Urothelium cell line (cell line): ENCODE measurements at places on chromosomes 6 and 20.

DNA sequence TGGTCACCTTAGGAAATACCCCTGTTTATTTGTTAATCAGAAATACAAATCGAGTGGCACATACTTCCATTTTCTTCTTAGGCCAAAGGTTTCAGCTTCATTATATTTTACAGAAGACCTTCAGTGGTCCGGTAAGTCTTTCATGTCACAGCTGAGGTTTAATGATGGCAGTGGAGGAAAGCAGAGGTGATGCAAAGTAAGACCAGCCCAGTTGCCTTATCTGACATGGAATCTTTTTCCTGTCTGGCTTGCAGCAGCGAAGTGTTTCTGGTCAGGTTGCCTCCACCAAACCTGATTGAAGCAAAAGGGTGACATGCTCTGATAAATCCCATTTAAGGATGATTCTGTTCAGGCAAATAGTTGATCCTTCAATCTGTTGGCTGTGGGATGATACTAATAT is 100.0 kb downstream of the PRDM1 start:
- no peak for DNase-seq

- DNase-seq, result no peak
Observed at GRCh38 chr6:67722861-67723261, 912.2 kb upstream of the ADGRB3 start.

GRCh38 chr6:130431346-130431852 is 65.6 kb downstream of the TMEM200A start:
- no peak for DNase-seq

DNA sequence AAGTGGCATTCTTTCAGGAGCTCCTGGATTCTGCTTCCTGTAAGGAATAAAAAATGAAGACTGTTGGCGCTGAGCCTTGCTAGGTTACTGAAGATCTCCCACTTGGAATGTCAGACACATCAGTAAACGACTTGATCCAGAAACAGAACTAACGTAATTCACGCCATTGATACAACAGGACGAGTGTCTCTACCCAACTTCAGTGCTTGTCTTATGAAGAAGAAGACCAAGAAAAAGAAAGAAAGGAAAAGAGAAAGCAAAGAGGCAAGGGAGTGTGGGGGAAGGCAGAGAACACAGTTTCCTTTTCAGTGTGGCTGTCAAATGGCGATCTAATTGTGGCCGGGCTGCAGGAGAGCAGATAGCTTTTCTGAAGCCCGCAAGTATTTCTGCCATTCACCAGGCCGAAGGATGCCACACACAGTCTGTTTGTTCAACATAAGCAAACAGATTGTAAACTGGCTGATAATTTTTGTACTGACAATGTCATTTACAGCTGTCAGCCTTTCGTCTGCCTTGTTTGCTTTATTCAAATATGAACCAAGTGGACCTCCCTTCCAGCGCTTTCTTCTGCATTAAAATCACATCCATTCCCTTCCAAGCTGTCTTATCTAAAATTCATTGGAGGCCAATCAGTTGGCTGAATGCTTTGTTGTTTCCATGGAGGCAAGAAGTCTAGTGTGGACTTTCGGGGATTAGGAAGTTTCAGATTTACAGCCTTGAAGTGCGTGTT is 180.6 kb downstream of the FOXA2 start:
- DNase-seq, result no peak

GRCh38 chr6:87093651-87094050 is 1.3 kb downstream of the CGA start:
- DNase-seq, result no peak

GRCh38 chr6:1587546-1587945 is 22.2 kb upstream of the FOXC1 start:
- DNase-seq, result no peak

DNA sequence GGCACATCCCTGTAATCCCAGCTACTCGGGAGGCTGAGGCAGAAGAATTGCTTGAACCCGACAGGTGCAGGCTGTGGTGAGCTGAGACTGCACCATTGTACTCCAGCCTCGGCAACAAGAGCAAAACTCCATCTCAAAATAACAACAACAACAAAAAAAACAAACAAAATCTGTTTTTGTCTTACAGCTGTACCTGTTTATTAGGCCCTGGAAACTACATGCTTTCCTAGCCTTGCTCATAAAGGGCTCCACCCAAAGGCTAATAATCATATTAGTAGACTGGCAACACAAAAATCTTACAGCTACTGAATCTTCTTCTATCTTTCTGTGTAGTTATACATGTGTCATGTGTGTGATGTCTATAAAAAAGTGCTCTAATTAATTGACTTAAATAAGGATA is 503.9 kb upstream of the EYS start:
- no peak for DNase-seq
